ENCODE measurements at places on chromosomes 2 and 18.

GRCh38 chr2:105866216-105867185, 121.8 kb downstream of the NCK2 start:
- no peak for DNase-seq

DNA sequence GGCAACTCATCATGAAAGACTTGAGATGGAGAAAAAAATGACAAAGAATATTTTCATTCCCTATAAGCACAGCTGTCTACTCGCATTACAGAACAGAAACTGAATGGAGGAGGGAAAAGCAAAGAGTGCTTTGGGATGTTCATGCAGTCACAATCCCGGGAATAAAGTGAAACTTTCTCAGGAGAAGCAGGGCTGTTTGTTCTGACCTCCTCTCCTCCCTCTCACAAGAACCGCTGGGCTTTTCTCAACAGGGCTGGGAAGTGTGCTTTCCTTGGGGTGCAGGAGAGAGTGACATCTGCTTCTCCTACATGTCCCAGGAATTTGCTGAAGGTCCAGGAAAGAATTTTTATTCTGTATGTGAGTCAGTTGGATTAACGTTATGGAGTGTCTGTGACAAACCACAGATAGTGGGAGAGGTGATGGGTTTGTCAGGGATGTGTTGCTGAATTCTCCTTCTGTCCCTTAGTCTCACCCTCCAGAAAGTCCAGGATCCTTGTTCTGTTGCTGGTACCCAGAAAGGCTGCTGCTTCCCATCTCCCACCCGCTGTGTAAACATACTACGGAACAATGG, 125.6 kb downstream of the HRH4 start:
- no peak for DNase-seq

- no peak for DNase-seq
Measured at GRCh38 chr2:236083934-236084333, 84.3 kb downstream of the GBX2 start.

DNA sequence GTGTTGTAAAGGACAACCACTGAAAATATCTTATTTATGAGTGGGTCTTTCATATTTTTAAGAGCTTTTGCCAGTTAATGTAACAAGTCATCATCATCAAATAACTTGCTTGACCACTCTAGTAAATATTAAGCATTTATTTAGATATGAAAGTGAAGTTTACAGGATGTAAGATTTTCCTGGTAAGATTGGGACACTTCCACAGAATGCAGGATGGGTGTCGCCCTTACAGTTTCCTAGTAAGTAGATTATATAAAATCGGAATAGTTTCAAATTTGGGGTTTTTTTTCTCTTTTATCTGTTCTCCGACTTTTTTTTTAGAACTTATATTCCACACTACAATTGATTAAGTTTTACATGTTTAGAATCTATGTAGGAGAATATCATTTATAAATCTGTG, 14.8 kb upstream of the SLC40A1 start:
- DNase-seq = no peak

GRCh38 chr18:23650968-23651927, 11.5 kb downstream of the ANKRD29 start:
- no peak for DNase-seq

GRCh38 chr2:9538000-9538507, 17.6 kb downstream of the ADAM17 start:
- no peak for DNase-seq

- DNase-seq = no peak
Measured at GRCh38 chr2:169189132-169189531, 119.8 kb downstream of the DHRS9 start.

- DNase-seq = no peak
Measured at GRCh38 chr2:190185380-190185779, 122.9 kb upstream of the MSTN start.

GRCh38 chr2:85213901-85214512, 80.8 kb downstream of the TCF7L1 start:
- DNase-seq = no peak

DNA sequence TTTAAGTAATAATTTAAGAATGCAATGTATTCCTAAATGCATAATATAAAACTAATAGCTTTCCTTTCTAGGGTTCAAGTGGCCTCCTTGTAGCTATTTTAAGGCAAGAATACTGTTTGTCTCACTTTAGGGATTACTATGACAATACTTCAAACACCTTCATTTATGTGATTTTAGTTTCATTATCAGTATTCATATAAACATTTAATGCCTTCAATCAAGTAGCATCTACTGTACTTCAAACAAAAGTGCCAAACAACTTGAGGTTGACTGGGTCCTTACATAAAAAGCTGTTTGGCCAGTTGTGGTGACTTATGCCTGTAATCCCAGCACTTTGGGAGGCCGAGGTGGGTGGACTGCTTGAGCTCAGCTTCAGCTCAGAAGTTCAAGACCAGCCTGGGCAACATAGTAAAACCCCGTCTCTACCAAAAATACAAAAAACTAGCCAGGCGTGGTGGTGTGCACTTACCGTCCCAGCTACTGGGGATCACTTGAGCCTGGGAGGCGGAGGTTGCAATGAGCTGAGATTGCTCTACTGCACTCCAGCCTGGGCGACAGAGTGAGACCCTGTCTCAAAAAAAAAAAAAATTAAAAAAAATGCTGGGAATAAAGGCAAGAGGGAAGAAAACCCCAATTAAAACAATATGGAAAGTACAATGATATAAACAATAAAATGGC, 9.3 kb downstream of the MEX3C start:
- no peak for DNase-seq

- DNase-seq = no peak
Measured at GRCh38 chr2:128486640-128487375, 168.1 kb upstream of the HS6ST1 start.

- peak; percentile 40 for DNase-seq
Measured at GRCh38 chr2:188364033-188364630, 72.5 kb downstream of the GULP1 start.

GRCh38 chr2:202172439-202173211, 65.8 kb downstream of the SUMO1 start:
- DNase-seq = no peak

- no peak for DNase-seq
Measured at GRCh38 chr18:76979111-76979751, 153.4 kb downstream of the MBP start.

DNA sequence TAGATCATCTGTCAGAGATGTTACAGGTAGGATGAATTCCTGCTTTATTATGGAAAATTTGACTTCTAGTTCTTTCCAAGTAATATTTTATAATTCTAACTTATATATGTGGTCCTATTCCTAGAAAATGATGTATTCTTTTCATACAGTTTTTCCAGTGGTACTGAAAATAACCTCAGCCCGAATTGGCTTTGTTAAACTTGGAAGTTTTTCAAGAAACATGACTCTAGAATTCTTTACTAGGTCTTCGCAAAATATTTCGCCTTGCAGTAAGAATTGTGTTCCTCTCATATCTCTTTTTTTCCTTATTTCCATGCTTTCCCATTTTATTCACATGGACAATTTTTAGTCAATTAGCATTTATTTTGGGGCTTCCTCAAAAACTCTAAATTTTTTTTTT, 60.5 kb downstream of the BMPR2 start:
- no peak for DNase-seq

DNA sequence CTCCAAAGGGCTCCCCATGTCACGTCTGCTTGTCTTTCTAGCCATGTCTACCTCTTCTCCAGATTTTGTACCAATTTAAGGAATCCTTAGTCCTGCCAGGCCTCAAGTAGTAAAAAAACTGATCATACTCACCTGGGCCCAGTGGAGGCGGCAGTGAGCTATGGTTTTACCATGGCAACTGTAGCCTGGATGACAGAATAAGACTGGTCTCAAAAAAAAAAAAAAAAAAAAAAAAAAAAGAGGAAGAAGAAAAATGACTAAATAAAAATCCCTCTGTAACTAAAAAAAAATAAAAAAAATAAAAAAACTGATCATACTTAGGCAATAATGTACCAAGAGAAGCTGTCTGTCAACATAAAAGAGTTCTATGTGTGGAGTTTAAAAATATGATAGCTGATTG, 221.6 kb downstream of the NR4A2 start:
- DNase-seq = no peak

- DNase-seq = no peak
Measured at GRCh38 chr2:172095146-172095904, 7.4 kb downstream of the DLX2 start.

DNA sequence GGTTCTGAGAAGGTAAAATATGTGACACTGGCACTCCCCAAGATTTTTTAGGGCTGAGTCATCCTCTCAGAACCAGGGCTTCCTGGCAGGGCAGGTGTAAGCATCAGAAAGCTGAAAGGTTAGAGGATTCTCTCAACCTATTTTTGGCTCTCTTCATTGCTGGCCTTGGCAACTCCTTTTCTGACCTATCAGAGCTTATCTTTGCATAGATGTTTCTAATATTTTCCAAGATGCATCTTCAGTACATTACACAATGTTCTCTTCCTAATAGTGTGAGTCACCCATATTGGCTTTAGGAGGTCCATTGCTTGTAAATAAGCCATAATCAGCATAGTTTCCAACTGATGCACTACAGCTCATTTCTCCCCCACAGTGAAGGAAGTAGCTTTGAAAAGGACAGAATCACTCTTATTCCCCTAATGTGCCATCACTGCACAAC, 2008.4 kb upstream of the PIK3C3 start:
- DNase-seq = no peak
